Stimulated activated CD8-positive, alpha-beta memory T cell treated with anti-CD3 and anti-CD28 coated beads, Interleukin-15, amount 100 ng/mL, for 24 hours (primary cell): ENCODE measurements at places on chromosomes 7 and 10.

DNA sequence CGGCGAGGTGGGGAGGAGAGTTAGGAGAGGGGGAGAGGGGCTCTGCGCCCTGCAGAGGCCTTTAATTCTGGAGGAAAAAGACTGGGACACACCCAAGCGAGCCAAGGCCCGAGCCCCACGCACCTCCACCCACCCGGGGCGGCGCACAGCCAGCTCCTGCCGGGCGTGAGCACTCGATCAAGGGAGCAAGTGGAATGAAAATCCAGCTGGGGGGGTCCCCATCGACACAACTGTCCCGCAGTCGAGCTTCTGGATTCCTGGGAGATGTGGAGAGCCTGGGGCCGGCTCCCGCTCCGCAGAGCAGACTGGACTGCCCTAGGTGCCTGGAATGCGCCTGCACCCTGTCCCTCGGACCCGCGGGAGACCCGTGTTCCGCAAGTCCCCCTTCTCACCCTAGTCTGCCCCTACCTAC, 7.4 kb upstream of the EN2 start:
- no peak for DNase-seq

DNA sequence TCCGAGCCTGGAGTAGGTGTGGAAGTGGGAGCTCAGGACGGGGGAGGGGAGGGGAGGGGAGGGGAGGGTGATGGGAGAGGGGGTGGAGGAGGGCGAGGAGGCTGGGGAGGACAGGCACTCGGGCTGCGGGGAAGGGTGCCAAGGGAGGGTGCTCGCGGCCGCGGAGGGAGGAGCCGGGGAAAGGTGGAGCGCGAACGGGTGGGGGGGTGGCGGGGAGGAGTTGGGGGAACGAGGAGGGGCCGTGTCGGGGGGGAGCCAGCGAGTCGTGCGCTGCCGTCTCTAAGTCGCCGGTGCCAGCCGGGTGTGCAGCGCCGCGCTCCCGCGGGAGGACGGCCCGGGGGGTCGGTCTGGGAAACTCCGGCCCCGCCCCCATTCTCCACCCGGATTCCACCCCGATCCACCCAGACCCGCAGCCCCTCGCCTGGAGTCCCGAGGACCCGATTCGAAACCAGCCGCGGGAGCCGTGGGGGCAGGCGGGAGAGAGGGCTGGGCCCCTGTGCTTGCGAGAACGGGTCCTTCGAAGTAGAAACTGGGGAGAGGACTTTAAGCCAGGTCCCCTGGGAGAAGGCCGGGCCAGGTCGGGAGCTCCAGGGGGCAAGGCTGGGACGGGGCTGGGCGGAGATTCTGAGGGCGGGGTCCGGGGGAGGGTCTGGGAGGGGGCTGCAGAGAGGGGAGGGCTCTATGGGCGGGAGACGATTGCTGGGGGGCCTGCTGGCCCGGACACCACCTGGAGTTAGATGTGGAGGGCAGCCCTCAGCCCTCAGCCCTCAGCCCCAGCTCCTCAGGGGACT, at the start of gene ZNF467:
Gene ZNF467, minus strand, starts transcription at position 143 of the 791 bp plus-strand sequence. CDS start 2,556 bp downstream, outside the sequence.
- no peak for DNase-seq

DNA sequence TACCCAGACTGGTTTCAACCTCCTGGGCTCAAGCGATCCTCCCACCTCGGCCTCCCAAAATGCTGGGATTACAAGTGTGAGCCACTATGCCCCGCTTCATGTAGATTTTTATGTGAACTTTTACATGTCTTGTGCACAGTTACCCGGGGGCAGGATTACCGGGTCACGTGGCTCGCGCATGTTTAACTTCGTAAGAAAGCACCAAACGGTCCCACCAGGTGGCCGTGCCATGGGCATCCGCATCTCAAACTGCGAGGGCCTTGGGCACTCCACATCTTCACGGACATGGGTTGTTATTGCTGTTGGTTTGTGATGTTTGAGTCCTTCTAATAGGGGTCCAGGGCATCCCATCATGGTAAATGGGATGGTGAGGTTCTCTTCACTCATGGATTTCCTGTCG, 636.6 kb upstream of the FOXK1 start:
- DNase-seq = no peak

DNA sequence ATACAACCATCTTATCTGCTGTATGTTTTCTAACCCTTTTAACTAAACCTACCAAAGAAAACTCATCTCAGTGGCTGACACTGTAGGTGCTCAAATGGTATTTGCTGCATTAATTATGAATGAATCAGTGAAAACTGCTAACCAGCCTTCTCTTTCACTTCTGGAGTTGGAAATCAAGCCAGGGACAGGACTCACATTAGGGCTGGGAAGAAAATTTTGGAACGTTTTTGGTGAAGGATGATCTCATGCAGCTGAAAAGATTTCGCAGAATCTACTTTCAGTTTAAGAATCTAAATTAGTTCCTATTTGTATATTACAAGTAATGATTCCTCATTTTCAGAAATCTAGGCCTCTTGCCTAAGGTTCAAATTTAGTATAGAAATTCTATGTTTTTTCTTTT, 12.9 kb downstream of the MTPN start:
- no peak for DNase-seq

DNA sequence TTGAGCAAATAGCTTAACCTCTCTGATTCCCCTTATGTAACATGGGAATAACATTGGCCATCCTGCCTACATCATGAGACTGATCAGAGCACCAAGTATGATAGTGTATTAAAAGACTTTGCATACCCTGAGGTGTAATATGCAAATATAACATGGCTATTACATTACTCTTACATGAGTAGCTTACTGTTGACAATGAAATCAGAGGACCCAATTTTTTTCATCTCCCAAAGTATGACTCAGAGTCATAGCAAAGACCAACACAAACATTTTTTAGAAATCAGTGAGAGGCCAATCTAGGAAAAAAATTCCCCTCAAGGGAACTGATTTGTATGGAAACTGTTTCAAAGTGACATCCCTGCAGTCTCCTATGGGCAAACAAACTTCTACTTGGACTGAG, 47.0 kb upstream of the TMEM140 start:
- DNase-seq = no peak

DNA sequence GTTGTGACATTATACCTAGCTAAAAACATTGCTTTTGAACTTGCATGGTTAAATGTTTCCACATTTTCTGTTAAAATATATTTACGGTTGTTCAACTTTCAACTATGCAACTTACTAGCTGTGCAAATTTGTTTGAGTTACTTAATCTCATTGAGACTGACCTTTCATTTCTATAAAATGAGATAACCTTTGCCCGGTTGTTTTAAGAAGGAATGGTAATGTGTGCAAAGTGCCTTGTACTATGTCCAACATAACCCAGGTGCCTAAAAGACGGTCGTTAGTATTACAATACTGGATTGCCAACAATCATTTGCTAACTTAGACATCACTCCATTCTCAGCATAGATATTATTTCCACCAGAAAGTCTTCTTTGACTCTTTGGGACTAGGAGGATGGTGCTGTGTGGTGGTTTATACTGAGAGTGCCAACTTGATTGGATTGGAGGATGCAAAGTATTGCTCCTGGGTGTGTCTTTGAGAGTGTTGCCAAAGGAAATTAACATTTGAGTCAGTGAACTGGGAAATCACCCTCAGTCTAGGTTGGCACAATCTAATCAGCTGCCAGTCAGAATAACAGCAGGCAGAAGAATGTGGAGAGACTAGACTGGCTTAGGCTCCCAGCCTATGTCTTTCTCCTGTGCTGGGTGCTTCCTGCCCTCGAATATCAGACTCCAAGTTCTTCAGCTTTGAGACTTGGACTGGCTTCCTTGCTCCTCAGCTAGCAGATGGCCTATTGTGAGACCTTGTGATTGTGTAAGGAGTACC, 85.2 kb upstream of the PDSS1 start:
- DNase-seq = no peak

GRCh38 chr7:47358357-47358756, 223.6 kb downstream of the TNS3 start:
- no peak for DNase-seq

GRCh38 chr7:28958235-28958979, at the start of gene TRIL:
Gene TRIL, minus strand, starts transcription at chr7:28958330. Its CDS starts 284 bp downstream, at chr7:28958046.
- DNase-seq = no peak

DNA sequence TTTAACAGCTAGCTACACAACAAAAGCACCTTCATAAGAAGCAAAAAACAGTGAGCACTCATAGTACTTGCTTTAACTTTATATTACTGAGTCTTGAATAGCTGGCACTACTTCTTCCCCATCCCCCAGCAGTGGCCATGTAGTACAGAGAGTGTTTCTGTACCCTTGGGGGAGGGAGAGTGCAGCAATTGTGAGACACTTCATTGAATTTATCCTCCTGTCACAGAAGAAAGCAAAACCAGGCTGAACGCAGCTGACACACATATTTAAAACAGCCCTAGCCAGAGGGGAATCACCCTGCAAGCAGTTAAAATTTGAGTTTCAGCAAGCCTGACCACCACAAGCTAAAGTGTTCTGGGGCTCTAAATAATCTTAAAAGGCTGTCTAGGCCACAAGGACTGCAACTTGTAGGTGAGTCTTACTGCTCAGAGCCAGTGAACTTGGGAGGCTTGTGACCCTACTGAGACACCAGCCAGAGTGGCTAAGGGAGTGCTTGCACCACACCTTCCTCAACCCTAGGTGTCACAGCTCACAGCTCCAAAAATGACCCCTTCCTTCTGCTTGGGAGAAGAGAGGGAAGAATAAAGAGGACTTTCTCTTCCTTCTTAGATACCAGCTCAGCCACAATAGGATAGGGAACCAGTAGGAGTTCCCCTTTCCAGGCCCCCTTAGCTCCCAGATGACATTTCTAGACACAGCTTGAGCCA, 97.7 kb upstream of the MEOX2 start:
- no peak for DNase-seq

DNA sequence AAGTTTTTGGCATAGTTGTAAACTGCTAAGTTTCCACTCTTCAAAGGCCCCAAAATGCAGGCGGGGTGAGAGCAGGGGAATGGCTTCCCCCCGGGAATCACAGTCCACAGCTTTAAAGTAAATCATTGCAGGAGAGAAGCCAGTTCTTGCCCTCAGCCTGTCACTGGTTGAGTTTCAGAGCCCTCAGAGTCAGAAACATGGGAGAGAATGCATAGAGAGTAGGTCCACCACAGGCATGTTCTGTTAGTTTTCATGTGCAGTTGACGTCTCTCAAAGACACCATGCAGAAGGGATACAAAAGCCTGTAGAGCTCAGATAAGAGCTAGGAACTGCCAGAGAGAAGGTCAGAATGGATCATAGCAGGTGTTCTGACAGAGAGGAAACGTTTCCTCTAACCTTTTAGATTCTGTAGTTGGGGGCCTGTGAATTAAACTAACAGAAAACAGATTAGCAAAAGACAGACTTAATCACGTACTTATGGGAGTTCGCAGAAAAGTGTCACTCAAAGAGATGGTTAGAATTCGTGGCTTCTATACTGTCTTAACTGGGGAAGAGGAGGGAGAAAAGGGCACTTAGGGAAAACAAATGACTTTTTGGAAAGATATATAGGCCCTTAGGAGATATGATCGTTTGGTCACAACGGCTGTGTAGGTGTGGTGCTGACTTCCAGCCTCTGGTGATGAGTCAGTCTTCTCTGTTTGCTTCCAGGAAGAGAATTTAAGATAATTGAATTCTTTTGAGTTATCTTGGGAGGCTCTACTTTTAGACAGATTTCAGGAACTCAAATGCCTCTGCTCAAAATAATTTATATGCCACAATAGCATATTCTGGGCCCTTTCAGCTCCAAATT, 48.0 kb upstream of the MSRB2 start:
- DNase-seq = no peak

DNA sequence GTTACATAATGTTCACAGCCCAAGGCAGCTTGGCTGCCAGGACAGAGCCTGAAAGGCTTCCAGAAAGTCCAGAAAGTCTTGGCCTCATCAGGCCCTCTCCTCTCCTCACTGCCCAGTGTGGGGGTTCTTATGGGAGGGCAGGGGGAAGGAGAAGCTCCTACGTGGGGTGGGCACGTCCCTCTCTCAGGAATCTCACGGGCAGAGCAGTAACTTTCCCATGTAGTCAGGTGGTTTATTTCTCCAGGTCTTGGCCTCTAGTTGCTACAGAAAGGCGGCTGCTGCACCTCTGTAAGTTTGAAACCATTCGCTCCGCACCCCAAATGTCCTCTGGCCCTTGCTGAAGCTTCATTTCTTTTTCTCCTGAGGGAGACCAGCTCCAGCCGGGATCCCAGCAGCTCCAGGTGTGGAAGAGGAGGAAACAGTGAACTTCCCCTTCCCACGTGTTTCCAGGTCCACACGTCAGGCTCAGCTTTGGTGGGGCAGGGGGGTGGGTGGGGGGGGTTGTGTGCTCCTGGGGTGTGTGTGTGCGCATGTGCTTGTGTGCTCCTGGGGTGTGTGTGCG, 320.3 kb downstream of the WDR37 start:
- no peak for DNase-seq

DNA sequence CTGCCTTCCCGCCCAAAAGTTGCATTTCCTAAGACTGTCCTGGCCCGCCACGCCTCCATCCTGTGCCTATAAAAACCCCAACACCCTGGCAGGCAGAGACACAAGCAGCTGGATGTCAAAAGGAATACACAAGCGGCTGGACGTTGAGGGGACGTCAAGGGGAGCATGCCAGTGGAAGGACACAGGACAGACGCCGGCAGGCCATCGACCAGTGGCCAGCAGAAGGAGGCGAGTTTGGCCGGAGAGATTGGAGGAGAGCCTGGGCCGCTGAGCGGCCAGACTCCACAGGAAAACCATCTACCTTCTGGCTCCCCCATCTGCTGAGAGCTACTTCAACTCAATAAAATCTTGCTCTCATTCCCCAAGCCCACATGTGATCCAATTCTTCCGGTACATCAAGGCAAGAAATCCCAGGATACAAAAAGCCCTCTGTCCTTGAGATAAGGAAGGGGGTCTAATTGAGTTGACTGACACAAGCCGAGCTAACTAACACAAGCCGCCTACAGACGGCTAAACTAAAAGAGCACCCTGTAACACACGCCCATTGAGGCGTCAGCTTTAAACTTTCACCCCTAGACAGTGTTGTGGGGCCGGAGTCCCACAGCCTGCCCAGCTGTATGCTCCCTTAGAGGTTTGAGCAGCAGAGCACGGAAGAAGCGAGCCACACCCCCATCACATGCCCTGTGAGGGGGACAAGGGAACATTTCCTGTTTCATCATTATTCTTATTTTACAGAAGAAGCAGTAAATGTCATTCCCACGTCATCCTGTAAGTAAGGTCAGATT, 150.3 kb upstream of the PHYHIPL start:
- DNase-seq = no peak

DNA sequence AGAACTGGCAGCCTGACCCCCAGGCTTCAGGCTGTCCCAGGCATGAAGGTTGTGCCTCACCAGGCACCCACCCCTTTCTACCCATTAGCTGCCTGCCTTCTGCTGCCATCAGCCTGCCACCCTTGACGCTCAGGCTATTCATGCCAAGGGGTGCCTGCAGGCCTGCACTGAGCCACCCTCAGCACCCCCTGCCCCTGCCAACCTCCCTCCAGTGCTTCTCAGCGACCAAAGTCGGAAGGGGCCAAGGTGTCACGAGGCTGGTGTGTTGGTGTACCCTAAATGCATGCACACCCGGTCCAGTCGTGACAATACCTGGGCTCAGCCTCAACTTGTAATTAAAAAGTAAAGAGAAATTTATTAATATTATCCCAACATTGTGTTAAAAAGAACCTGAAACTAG, 422.7 kb downstream of the ARL4A start:
- DNase-seq = no peak

GRCh38 chr7:159030490-159031134, 114.1 kb downstream of the VIPR2 start:
- no peak for DNase-seq
